Fibroblast of skin of left quadriceps (primary cell): ENCODE measurements at places on chromosomes 11 and 22.

DNA sequence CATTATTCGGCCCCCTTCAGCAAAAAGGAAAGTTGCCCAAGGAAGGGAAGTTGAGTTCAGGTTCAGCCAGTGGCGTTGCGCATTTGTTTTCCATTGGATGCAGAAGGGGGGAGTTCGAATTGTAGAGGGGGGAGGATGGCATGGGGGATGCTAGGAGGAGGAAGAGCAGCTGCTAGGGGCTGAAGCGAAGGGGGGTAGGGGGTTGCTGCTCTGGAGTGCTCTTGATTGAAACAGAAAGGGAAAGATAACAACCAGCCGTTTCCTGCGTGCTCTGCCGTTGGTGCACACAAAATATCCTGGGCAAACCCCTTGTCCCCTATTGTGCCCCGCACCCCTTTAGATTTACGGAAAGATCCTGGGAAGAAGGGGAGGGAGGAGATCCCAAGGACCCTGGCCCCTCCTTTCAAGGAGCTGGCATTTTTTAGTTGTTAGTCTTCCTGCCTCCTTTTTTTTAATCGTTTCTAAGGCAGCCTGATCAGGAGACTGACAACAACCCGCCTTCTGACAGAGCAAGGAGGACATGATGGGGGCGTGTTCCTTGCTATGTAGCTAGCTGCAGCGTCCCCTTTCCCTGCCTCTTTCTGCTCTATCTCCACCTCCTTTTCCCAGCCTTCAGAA is 2.1 kb downstream of the KMT2A start:
- no peak for DNase-seq

DNA sequence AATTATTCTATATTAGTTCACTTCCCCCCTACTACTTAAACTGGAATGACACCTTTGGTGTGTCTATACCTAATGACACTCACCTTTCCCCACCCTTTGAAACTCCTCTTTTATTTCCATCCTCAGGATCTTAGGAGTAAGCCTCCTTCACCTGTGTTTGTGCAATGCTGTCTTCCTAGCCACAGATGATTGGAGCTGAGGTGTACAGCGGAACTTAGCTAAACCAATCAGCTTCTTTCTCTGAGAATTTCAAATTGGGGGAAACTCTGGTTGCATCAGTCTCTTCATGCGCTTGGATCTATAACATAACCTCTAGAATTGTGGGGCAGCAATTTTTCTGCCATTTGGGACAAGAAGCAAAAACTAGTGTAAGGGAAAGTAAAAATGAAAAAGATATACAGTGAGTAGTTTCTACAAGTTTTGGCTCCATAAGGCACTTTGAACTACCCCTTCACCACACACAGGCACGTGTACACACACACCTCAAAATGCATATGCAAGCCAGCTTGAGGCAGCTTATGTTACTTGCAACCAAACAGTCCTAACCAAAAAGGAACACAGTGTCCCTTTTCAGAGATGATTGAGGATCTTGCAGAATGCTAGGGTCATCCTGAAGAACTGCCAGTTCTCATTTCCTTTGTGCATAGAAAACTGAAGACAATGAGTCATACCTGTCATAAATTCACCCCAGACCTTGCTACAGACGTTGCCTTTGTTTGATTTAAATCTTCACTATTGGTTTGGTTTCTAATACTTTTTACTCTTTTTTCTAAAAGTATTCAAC is 36.0 kb upstream of the LDLRAD3 start:
- DNase-seq, result peak; percentile 32

DNA sequence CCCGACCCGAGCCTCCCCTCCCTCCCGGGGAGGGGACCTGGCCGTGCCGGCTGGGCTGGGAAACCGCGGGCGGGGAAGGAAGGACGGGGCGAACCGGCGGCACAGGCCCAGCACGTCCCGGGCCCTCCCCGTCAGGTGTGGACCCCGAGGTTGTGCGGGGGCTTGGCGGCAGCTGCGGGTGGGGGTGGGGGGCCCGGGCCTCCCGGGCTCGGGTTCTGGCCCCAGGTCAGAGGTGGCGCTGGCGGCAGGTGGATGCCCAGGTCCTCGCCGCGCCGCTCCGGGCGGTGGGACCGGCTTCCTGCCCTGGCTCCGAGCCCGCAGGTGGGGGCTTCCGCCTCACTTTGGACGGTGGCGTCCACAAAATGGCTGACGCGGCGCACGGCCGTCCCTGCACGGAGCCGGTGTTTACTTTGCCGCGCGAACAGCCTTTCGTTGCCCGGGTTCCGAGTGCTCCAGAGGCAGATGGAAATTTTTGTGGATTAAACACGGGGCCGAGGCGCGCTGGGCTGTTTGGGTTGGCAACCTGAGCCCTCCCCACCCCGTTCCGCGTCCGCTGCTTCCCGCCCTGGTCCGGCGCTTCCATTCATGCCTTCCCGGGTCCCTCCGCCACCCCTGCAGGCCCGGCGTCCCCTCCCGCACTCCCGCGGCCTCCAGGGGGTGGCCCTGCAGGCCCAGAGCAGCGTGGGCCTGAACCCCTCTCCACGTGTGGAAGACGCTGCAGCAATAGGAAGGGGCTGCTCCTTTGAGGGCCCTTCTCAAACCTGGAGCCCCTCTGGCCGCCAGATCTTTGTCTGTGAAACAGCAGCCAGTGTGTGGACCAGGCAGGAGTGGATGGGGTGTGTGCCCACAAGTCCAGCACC is 92.0 kb upstream of the KCNQ1OT1 start:
- no peak for DNase-seq

- no peak for DNase-seq
Measured at GRCh38 chr11:132925825-132926469, 606.4 kb downstream of the OPCML start.

GRCh38 chr11:19786644-19787043 is 74.0 kb downstream of the NAV2 start:
- no peak for DNase-seq

DNA sequence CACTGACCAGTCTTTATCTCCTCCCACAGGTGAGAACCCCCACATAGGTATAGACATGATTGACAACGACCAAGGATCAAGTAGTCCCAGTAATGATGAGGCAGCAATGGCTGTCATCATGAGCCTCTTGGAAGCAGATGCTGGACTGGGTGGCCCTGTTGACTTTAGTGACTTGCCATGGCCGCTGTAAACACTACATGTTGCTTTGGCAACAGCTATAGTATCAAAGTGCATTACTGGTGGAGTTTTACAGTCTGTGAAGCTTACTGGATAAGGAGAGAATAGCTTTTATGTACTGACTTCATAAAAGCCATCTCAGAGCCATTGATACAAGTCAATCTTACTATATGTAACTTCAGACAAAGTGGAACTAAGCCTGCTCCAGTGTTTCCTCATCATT is 76.5 kb downstream of the BTBD10 start:
- no peak for DNase-seq

DNA sequence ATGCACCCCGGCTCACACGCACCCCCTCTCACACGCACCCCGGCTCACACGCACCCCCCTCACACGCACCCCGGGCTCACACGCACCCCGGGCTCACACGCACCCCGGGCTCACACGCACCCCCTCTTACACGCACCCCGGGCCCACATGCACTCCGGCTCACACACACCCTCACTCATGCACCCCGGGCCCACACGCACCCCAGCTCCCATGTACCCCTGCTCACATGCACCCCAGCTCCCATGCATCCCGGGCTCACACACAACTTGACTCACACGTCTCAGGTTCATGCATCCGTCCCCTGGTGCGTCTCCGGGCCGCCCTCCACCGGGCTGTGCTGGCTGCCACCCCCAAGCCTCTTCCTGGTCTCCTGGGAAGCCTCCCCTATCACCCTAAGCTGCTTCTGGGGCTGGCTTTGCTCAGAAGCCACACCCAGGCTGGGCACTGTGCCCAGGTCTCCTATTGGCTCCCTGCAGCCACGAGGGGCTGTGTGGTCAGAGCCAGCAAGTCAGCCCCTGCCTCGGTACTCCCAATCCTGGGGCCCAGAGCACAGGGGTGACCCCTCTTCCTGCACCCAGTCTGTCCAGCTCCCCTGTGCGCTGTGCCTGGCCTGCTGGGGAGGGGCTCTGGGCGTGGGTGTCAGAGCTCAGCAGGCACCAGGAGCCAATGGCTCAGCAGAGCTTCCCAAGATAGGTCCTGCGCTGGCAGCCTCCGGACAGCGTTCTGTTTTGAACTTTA is 16.9 kb downstream of the TSPAN4 start:
- DNase-seq, result peak; percentile 54

GRCh38 chr11:134153147-134153905 is 70.4 kb downstream of the NCAPD3 start:
- DNase-seq, result no peak

- no peak for DNase-seq
Measured at GRCh38 chr22:41535244-41535643, 9.0 kb downstream of the POLR3H start.

GRCh38 chr22:28008056-28008455 is 89.0 kb upstream of the PITPNB start:
- DNase-seq, result no peak

DNA sequence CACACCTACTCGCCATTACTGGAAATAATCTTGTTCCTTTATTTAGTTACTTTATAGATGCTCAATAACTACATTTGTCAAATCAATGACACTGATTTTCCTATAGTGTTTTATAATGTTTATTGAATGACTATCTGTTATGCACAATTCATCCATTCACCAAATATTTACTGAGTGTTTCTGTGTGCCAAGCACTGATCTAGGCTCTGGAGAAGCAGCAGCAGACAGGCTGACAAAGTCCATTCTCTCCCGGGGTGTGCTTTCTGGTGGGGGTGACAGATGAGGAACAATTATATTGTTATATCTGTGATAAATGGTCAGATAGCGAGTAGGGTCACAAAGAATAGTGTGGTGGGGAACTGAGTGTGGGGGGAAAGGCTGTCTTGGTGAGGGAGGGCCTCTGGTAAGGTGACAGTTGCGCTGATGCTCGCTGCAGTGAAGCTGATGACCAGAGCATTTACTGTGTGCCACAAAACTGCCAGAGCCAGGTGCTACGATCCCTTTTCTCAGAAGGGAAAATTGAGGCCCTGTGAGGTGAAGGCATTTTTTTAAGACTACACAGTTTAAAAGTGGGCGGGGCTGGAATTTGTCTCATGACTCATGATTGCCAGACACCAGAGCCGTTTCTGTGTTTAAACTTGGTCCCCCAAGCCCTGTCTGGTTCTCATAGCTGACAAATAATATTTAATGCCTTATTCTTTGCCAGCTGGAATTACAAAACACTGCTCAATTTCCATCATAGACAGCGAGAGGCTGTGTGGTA is 10.2 kb downstream of the PACS1 start:
- DNase-seq, result peak; percentile 57

DNA sequence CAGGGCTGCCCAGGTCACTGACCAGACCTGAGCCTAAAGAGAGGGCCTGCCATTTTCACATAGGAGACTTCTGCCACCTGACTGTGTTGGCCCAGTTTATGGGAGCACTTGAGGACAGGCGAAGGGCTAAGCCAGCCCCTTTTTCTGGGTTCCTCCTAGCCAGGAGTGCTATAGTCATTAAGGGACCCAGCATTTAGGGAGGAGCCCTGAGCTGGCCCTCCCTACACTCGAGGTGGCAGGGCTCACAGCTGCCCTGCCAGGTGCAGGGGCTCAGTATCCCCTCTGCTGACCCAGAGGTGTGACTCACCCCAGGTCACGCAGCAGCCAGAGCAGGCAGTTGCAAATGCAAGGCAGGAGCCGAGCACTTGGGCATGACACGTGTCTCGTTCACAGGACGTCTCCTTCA is 86.3 kb upstream of the CRYBB3 start:
- DNase-seq, result no peak

DNA sequence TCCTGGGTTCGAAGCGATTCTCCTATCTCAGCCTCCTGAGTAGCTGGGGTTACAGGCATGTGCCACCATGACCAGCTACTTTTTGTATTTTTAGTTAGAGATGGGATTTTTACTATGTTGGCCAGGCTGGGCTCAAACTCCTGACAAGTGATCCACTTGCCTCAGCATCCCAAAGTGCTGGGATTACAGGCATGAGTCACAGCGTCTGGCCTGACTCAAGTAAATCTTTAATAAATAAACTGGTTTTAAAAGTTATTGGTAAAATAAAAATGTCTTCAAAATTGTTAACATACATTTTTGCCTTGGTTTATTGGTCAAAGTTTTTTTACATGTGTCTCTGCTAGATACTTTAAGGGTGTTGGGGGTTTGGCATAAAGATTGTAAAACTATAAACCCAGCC is 7.3 kb upstream of the PES1 start:
- DNase-seq, result no peak

GRCh38 chr11:119419246-119419645 is 3.7 kb downstream of the THY1 start:
- DNase-seq, result no peak

GRCh38 chr11:65380460-65381119 is 1.9 kb downstream of the SLC25A45 start:
- DNase-seq, result no peak

DNA sequence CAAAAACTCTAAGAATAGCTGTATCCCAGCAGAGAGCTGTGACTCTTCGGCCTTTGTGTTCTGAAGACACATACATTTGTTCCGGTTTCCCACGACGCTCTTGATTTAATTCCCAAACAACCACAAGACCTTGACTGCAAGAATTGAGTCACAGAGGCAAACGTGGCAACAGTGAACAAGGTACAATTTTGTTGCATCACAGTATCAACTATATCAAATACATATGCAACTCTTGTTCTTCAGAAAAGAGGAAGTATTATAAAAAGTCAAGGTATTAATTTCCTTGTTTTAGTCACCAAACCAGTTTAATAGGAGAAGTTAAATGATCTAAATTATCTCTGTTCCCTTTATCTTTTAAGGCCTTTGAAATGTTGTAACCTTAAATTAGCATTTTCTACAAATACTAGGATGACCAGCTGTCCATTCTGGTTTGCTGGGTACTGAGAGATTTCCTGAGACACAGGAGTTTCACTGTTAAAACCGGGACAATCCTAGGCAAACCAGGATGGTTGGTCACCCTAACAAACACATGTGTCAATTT is 11.1 kb downstream of the HPS5 start:
- no peak for DNase-seq

GRCh38 chr11:69437876-69438205 is 43.6 kb upstream of the LINC01488 start:
- DNase-seq, result no peak

DNA sequence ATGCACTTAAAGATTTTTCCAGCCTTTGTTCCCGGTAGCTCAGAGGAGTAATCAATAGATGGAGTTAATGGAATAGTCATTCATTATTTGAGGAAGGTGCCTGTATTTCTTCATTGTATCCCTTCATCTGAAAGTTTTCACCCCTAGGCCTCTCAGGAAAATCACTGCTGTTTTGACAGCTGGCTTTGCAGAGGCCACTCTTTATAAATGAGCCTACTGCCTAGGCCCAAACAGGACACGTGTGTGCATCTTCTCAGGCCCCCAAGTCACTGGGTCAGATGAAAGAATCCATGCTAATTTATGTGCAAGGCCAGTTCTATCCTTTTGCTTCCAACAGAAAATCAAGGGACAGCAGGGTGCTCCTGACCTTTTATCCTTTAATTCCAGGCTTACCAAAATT is 76.8 kb downstream of the MPPED2 start:
- no peak for DNase-seq
